ENCODE measurements at places on chromosomes 7 and 10.

- DNase-seq, result no peak
Observed at GRCh38 chr7:40156988-40157387, 22.2 kb downstream of the SUGCT start.

DNA sequence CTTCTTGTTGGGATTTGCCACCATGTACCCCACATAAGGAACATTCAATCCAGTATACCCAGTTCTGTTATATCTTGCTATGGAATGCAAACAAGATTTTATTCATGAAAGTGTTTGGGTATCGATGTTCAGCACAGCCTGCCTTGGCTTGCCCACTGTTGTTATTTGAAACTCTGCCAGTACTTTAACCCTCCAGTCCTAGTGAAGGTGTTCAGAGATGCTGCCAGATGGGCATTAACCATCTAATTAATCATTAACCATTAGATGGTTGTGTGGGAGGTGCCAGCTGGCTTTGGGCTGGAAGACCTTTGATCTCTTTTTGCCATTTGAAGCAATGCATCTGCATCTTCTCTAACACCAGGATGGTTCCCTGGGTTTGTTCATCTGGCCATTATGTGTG lies 363.0 kb downstream of the SH2D4B start:
- DNase-seq, result no peak

DNA sequence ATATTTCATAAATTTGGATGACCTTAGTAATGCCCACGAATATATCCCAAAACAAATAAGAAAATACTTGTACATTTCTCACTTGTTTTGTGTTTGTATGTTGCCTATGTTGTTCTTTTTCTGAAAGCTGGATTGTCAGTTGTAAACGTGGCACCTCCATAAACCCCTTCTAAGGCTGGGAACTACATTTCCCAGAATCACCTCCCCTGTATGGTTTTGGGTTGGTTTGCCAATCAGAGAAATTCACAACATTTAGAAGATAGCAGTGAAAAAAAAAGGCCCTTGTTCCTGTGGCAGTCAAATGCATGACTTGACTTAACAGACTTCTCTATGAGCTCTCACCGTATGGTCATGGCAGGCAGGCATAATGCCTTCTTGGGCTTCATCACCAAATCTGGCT lies 676.3 kb upstream of the STEAP1 start:
- DNase-seq, result no peak

- DNase-seq, result no peak
Observed at GRCh38 chr10:58897708-58898107, 278.7 kb upstream of the PHYHIPL start.

GRCh38 chr7:131974671-131975070 lies 418.2 kb upstream of the PODXL start:
- DNase-seq, result no peak

DNA sequence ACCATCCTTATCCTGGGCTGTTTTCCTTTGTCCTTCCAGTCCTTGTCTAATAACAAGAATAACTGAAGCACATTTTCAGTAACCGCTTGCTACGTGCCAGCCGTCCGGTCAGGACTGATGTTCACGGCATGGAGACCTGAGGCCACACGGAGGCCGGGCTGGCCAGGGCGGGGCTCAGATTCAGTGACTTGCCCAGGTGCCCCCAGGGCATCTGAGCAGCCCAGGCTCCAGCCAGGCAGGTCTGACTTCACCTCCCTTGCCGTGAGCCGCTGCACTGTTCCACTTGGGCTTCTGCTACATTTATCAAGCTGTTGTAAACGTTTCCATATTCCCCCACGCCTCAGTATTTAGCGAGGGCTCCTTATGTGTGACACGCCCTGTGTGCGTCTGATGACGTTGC lies 43.6 kb upstream of the AP5Z1 start:
- DNase-seq, result no peak

DNA sequence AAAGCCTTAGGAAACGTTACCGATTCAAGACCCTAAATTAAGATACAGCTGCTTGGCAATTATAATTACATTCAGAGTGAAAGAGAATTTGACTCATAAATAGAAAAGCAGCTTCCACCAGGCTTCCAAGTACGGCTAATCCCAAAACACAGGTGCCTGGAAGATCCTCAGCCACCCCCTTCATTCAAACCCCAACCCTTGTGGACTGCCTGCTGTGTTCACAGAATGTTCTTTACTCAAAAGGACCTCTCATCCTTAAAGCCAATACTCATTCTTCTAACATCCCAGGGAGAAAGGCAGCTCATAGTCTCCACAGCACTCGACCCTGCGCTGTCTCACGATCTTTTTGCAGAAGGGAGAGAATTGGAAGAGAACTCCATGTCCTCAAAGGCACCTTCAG lies 32.9 kb downstream of the RNF32 start:
- no peak for DNase-seq

GRCh38 chr7:149642589-149642988 lies 130.8 kb downstream of the ZNF467 start:
- DNase-seq, result no peak

- no peak for DNase-seq
Observed at GRCh38 chr7:100044718-100045117, 4.9 kb upstream of the ZSCAN21 start.

- no peak for DNase-seq
Observed at GRCh38 chr10:13608246-13608853, 21.6 kb downstream of the PRPF18 start.

DNA sequence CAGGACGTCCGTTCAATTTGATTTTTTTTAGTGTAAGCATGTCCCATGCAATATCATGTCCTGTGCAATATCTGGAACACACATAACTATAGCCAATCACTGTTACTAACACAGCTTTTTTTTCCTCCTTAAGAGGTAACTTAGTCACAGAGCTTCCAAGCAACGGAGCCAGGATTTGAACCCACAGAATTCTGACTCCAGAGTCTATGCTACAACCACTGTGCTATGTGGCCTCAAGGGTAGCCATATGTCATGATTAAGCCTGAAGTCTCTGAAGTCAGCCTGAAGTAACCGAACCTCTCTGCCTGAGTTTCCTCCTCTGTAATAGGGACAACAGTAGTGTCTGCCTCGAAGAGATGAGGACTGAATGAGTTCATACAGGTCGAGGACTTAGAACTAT lies 42.2 kb upstream of the TCF7L2 start:
- no peak for DNase-seq

- no peak for DNase-seq
Observed at GRCh38 chr7:2018569-2019460, 213.9 kb downstream of the MAD1L1 start.

GRCh38 chr10:54133203-54133602 lies 667.8 kb downstream of the PCDH15 start:
- no peak for DNase-seq

DNA sequence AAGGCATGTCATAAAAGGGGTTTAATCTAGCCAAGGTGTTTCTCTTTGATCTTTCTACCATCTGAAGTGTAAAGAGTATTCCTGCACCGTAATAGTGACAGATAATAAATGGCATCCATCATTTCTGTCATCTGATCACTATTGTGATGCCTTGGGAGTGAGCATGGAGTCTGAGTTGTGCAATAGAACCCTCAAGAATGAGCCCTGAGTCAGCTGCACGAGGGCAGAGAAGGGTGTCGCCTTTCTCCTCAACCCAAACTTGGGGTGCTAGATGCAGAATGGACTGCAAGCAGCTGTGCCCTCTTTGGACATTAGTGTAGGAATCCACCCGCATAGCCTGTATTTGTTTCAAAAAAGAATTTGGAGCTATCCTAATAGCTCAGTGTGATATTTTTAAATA lies 115.2 kb downstream of the ZNF37A start:
- DNase-seq, result no peak

DNA sequence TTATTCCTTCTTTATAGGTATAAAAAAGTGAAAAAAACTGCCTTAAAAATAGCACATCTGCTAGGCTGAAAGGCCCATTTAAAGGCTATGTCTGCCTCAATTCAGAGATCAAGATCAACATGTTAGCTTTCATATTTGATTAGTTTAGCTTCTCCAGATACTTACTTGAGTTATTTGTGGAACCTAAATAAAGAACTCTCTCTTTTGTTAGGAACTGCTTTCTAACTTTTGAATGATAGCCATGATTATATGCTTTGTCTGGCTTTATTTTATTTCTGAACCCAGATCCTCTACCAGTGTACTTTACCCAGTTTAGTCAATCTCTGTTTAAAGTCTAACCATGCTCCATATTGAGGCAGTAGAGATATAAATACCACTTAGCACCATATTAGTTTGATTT lies 515.5 kb upstream of the SEMA3D start:
- DNase-seq, result no peak

- DNase-seq, result no peak
Observed at GRCh38 chr10:2760736-2761135, 306.6 kb upstream of the PFKP start.

DNA sequence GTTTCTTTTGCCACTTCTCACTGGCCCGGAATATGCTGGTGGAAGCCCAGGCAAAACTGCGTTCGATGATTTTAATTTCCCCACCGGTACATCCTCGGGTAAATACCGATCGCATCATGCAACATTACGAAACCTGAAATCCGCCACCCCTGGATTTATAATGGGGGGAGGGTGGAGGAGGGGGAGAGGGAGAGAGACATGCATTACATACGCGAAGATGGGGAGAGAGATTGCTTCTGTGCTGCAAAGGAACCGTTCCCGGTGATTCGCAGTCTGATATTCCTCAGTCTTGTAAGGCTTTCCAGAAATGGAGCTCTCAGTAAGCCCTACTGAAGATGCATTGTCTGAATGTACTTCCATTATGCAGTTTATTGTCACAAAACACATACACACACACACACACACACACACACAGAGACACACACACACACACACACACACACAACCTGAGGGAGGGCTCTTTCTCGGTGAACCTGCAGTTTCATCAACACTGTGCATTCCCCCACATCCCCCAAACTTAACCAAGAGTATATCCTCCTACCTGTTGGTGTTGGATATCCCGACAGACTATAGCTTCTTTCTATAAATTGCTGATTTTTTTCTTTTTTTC lies 741 bp downstream of the GPR85 start:
- no peak for DNase-seq

GRCh38 chr10:100970914-100971811 lies 1.9 kb downstream of the SEMA4G start:
- no peak for DNase-seq

GRCh38 chr10:86954681-86955500 lies 2.5 kb downstream of the MMRN2 start:
- DNase-seq, result no peak

DNA sequence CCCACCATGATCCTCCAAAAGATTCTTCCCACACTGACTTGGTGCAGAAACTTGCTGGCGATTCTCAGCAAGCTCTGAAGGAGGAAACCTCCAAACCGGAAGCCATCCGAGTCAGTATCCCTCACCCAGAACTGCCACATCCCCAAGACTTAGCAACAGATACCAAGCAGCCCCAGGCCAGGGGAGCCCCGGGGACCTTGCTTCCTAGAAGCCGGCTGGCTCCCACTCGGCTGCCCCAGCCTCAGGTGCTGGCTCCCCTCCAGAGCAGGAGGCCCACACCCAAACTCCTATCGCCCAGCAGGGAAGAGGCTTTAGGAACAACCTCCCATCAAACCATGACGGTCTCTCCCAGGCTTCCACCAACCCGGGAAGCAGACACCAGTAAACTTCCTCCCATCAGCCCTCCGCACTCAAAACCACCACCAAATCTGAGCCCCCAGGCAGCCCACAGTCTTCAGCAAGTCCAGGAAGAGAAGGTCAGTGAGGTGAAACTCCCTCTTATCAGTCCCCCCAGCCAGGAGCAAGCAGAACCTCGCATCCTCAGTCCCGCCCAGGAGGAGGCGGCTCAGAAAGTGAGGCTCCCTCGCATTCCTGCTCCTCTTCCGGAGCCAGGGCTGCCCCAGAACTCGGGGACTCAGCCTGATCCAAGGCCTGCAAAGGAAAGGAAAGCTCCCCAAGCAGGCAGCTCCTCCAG lies 82.3 kb downstream of the LRGUK start:
- no peak for DNase-seq

GRCh38 chr7:100562195-100563099 lies 11.3 kb downstream of the SAP25 start:
- DNase-seq, result no peak

- no peak for DNase-seq
Observed at GRCh38 chr10:81594991-81595390, 280.0 kb upstream of the NRG3 start.

- DNase-seq, result no peak
Observed at GRCh38 chr7:2272031-2272430, 30.0 kb downstream of the NUDT1 start.

DNA sequence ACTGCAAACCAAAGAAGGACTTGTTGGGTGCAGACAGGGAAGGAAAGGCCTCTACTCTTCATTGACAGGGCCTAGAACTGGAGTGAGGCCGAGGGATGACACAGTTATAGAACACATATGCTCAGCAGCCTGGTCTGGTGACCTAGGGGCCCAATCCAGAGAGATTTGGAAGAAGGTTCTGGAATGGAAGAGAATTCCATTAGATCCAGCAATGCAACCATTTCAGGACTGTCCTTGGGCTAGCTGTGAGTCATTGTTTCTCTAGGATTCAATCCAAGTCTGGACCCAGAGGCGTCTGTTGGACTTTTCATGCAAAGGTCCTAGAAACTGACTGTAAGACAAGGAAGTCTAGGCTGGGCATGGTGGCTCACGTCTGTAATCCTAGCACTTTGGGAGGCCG lies 59.2 kb downstream of the WIPF3 start:
- no peak for DNase-seq

- peak; percentile 45 for DNase-seq
Observed at GRCh38 chr10:91198781-91199180, 21.7 kb upstream of the PCGF5 start.

DNA sequence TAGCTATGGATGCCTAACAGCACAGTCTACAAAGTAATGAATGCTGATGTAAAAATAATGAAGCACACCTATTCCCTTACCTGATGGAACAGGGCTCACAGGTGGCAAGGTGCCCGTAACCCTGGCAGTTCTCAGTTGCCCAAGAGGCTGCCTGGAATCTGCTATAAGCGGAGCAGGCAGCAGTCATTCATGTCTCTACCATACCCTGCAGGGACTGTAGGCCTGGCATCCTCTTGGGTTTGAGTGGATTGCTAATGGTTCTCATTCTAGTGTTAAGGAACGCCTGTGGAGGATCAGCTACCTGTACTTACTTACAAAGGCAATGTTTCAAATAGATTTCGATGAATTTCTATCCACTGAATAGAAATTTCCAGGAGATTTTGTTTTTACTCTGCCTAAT lies 38.4 kb downstream of the BAIAP2L1 start:
- DNase-seq, result no peak

GRCh38 chr10:22999942-23000341 lies 72.1 kb downstream of the ARMC3 start:
- no peak for DNase-seq

DNA sequence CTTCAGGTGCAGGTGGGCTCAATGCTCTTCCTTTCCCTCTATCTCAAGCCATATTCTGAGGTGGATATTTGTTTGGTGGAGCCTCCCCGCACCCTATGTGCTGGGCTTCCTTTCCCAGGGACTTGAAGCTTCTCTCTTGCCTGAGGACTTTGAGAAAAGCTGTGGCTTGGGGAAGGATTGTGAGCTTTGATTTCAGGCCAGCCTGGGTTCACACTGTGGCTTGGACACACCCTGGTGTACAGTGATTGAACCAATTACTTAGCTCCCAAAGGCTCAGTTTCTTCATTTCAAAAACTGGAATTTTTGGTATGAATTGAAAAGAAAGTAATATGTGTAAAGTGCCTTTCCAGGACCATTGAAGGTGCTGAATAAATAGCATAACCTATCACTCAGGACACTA lies 224.5 kb upstream of the GLI3 start:
- DNase-seq, result no peak

Data from GM06990 (cell line).